Stimulated activated naive CD4-positive, alpha-beta T cell treated with Interleukin-2 at 50 U/mL for 16 hours (primary cell): ENCODE measurements at places on chromosomes 6 and 20.
A peak's percentile ranks its signal among the peaks of the same experiment; 100 is the strongest.

GRCh38 chr6:65436281-65436680, 270.7 kb downstream of the EYS start:
- DNase-seq = no peak

DNA sequence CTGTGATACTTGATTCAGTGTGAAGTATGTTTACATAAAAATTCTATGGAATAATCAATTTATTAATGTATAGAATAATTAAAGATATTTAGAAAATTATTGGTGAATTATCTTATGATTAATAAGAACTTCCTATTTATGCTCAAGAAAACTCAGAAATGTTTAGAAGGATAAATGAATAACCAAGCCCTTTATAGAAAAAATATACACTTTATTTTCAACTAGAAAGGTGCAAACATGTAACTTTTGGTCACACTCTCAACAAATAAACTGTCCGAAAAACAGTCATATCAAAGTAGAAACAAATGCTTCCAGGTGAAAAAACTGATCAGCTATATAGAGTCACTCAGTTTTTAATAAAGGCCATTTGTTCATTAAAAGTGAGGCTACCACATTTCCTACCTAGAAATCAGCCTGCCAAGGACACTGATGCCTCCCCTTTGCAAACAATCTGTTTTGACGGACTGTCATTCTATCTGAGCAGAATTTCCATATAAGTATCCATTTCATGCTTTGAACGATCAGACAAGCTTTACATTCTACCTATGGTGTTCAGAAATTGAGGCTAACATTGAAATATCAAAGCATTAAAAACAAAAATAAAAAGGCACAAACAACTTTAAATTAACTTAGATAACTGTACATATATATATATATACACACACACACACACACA, 3.0 kb downstream of the CCN2 start:
- no peak for DNase-seq

- DNase-seq = no peak
Measured at GRCh38 chr6:130615816-130616215, 211.4 kb upstream of the SMLR1 start.

DNA sequence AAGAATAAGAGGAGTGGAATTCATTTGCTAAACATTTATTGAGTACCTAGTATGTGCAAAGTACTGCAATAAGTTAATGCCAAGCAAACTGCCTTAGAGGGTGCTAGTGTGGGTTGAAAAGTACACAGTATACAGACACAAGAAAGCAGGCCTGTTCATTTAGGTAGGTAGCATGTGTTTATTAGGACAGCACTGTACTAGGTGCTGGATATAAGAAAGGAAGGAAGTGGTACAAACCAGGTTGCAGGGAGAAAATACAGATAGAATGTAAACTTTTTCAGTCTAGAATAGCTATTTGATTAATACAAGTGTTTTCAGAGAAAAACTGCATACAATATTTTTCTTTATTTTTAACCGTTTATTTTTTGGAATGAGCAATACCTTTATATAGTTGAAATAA, 68.1 kb downstream of the PHF20 start:
- DNase-seq = no peak

- no peak for DNase-seq
Measured at GRCh38 chr6:108437821-108438220, 122.9 kb upstream of the FOXO3 start.

GRCh38 chr20:59149678-59150504, 13.7 kb upstream of the ZNF831 start:
- DNase-seq = peak; percentile 59

- DNase-seq = no peak
Measured at GRCh38 chr6:128515550-128516513, 4.6 kb downstream of the PTPRK start.

DNA sequence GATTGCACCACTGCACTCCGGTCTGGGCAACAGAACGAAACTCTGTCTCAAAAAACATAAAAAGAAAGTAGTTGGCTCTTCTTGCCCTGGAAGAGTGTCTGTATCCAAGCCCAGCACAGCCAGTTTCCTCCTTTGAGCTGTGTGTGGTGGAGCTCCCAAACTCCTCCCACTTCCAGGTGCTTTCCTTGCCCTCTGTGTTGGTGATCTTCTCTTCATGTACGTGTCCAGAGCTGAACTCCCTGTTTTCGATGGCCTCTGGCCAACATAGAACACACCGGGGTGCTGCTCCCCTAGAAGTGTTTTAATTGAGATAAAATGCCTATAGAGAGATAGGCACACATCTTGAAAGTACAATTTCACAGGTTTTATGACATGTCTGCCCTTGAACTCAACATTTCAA, 16.7 kb upstream of the SGK2 start:
- DNase-seq = no peak

- peak; percentile 6 for DNase-seq
Measured at GRCh38 chr20:5039255-5039657, 37.9 kb upstream of the SLC23A2 start.

- DNase-seq = no peak
Measured at GRCh38 chr6:165096868-165097267, 212.5 kb downstream of the C6orf118 start.

- DNase-seq = no peak
Measured at GRCh38 chr20:23103284-23104018, 17.3 kb upstream of the CD93 start.

DNA sequence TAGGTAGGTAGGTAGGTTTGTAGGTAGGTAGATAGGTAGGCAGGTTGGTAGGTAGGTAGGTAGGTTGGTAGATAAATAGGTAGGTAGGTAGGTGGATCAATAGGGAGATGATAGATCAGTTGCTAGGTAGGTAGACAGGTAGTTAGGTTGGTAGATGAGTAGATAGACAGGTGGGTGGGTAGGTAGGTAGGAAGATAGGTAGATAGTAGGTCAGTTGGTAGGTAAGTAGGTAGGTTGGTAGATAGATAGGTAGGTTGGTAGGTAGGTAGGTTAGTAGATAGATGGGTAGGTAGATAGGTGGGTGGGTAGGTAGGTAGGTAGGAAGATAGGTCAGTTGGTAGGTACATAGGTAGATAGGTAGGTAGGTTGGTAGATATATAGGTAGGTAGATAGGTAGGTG, 72.0 kb upstream of the PDE10A start:
- DNase-seq = no peak

GRCh38 chr6:42402184-42402583, 49.5 kb downstream of the TRERF1 start:
- DNase-seq = peak; percentile 65

- no peak for DNase-seq
Measured at GRCh38 chr6:89501222-89501621, 68.3 kb downstream of the ANKRD6 start.

DNA sequence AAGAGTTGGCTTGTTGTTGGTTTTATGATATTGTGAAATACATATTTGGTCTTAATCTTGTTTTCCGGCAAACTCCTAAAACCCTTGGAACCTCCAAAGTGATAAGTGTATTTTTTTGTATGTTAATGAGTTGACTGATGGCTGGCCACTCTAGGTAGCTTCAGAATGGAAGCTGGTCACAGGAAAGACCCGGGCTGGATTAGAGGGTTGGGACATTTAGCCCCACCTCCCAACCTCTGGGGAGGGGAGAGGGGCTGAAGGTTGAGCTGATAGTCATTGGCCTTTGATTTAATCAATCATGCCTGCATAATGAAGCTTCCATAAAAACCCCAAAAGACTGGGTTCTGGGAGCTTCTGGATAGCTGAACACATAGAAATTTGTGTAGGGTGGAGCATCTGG, 42.7 kb downstream of the SASH1 start:
- no peak for DNase-seq

DNA sequence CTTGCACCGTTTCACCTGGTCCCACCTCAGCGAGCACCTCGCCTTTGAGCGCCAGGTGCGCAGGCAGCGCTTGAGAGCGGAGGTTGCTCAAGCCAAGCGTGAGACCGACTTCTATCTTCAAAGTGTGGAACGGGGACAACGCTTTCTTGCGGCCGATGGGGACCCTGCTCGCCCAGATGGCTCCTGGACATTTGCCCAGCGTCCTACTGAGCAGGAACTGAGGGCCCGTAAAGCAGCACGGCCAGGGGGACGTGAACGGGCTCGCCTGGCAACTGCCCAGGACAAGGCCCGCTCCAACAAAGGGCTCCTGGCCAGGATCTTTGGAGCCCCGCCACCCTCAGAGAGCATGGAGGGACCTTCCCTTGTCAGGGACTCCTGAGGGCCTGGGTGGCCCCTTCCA, 1.5 kb downstream of the ABT1 start:
- no peak for DNase-seq

- DNase-seq = no peak
Measured at GRCh38 chr20:10658051-10658823, 15.6 kb downstream of the JAG1 start.

DNA sequence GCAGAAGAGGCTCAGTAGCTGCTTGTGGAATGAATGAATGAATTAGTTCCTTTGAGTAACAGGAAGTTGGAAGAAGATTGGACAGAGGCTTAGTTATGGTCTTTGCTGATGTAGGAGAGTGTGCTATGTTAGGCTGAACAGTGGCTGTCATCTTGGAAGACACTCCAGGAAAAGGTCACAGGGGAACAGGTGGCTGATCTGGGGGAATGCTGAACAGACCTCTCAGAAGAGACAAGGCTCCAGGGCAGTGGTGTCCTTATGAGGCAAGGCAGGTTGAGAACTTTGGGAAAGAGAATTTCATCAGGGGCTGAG, 62.3 kb downstream of the UTRN start:
- DNase-seq = no peak

DNA sequence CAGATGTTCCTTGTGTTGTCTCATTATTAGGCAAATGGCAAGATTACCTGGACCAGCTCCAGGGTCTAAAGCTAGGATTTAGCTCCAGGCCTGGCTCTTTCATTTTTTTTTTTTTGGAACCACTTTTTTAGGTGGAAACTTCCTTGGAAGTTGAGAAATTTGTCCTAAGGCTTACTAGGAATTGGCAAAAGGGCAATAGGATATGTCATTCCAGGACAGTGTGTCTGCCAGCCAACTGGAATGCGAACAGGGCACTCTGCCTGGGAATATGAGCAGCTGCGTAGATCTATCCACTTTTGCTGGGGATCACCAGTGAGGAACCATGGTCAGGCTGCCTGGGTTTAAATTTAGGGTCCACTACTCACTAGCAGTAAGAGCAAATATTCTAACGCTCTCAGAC, 304.0 kb downstream of the TSHZ2 start:
- DNase-seq = no peak

DNA sequence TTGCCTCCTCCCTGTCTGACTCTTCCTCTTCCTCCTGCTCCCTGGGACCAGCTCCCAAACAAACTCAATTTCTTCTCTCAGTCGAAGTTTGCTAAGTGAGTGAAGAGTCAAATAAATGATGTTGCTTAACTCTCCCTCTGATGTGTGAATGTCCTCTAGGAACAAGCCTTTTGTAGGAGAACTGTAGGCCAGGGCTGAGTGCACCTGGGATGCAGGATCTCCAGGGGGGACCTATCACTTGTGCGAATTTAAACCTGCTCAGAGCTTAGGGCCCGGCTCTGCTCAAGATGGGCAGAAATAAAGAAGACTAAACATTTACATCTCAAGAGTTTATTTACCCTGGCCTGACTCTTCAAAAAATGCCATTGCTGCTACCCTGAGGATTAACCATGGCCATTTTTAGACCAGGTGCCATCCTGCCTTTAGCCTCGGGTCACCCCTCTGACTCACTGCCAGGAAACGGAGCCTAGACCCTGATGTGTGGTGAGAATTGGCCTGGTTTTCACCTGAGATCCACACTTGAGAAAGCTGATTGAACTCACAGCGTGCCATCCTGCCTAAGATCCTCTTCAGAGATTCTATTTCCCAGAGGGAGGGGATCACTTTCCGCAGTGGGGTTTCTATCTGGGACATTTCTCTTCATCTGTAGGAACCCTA, 63.6 kb upstream of the CD93 start:
- DNase-seq = no peak

- DNase-seq = peak; percentile 18
Measured at GRCh38 chr6:16514249-16514648, 247.0 kb downstream of the ATXN1 start.

- peak; percentile 23 for DNase-seq
Measured at GRCh38 chr6:81751388-81752083, 945 bp downstream of the TENT5A start.

- no peak for DNase-seq
Measured at GRCh38 chr6:8436966-8437365, 1.6 kb upstream of the SLC35B3 start.

GRCh38 chr6:79257381-79258205, 23.1 kb upstream of the HMGN3 start:
- DNase-seq = no peak

DNA sequence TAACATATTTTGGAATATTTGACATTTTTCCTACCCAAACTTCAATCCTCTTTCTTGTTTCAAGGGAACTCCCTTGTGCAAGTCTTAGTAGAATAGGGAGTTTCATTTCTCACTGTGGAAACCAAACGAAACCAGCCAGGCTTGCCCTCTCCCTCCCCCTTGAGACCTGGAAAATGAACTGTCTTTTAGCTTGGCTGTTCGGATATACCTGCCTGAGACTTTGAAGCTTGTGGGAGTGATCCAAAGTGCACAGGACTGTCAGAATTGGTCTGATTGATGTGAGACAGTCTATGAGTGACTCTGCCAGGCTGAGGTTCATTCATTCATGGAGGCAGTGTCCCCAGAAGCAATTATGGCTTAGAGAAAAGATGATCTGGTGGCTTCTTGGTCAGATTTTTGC, 388.1 kb downstream of the EPM2A start:
- DNase-seq = no peak

GRCh38 chr20:23008667-23009066, 26.4 kb upstream of the SSTR4 start:
- no peak for DNase-seq

DNA sequence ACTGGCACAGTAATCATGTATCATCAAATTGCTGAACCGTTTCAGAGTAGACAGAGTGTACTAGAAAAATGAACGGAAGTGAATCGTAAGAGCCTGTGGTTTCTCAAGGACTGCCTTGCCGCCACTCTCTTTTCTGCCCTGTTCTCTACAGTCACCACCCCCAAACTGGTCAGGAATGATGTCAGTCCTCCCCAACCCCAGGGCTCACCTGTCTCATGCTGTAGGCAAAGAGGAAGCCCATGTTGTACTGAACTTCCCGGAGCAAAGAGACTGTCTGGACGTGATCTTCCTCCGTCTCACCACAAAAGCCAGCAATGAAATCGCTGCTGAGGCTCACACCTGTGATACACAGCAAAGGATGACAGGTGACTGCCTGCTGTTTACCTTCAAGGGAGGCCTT, 31.0 kb downstream of the CDK5RAP1 start:
- peak; percentile 43 for DNase-seq

DNA sequence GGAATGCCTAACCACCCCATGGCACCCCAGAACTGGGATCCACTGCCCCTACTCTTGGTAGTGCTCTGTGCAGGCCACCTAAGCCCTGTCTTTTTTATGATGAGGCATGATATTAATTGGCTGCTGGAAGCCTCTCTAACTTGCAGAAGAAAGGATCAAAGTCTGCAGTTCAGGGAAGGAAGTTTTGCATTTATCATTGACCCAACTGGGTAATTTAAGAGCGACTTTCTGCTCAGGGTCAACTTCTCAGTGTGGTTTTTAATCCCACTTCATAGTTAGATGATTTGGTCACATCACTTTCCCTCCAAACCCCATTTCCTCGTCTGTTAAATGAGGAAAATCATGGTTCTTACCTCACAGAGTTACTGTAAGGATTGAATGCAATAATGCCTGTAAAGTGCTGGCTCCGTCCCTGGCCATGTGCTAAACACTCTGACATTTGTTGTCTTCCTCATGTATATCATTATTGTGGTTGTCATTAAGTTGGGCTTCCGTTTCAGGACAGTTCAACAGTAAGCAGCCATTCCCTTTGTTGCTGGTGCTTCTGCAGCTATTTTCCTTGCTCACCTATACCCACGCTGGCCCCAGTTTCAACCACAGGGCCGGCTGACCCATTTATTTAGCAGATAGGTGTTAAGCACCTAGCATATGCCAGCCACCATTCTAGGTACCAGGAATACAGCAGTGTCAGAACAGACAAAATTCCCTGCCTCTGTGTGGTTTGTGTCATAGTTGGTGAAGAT, 14.2 kb downstream of the E2F3 start:
- DNase-seq = no peak
